HCT116 (cell line): ENCODE measurements at places on chromosomes 2 and 18. TPM values are rescaled to one million over a fixed set of nuclear protein-coding genes. Genes with fewer than 3 reads are reported as not detected.
A peak's percentile ranks its signal among the peaks of the same experiment; 100 is the strongest.

DNA sequence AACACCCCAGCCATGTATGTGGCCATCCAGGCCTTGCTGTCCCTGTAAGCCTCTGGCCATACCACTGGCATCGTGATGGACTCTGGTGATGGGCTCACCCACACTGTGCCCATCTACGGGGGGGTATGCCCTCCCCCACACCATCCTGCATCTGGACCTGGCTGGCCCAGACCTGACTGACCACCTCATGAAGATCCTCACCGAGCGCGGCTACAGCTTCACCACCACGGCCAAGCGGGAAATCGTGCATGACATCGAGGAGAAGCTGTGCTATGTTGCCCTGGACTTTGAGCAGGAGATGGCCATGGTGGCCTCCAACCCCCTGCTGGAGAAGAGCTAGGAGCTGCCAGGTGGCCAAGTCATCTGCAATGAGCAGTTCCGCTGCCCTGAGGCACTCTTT, 80.4 kb upstream of the ZCCHC2 start:
- H3K27me3 ChIP-seq: no peaks in the 10 kb centered on the region
- no peak for DNase-seq
- H3K36me3 ChIP-seq: no peaks in the 10 kb centered on the region
- H3K4me3 ChIP-seq: no peak overlapping the region

GRCh38 chr2:88754585-88755320, 63.3 kb downstream of the RPIA start:
- DNase-seq: no peak
- H3K36me3 ChIP-seq: peaks cover 13% of the 10 kb centered on the region; the same call in 1 of the 2 replicates
- H3K4me3 ChIP-seq: no peak overlapping the region
- no peak overlapping the region for H3K27ac ChIP-seq
- no peaks in the 10 kb centered on the region for H3K27me3 ChIP-seq

DNA sequence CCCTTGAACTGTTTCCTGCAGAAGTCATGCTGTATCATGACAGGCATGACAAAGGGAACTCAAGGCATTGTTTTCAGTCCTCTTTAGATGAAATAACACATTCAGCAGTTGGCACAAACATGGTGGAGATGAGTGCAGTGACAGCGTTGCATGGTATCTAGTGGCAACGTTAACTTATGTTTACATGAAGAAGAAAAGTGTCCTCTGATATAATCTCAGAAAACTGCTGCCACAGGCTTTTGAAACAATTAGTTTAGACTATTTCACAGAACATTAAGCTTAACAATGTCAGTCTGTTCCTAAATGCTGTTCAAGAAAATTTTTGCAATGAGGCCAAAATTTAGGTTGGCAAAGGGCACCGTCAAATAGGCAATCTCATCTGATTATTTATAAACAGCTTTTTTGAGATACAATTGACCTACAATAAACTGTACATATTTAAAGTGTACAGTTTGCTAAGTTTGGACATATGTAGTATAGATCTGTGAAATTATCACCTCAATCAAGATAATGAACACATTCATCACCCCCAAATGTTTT, 64.7 kb downstream of the LYPD6B start:
- H3K36me3 ChIP-seq: no peaks in the 10 kb centered on the region
- no peak for DNase-seq
- no peak overlapping the region for H3K4me3 ChIP-seq

GRCh38 chr18:45081566-45082181, 401.0 kb downstream of the SETBP1 start:
- no peaks in the 10 kb centered on the region for H3K27me3 ChIP-seq
- no peaks in the 10 kb centered on the region for H3K36me3 ChIP-seq

DNA sequence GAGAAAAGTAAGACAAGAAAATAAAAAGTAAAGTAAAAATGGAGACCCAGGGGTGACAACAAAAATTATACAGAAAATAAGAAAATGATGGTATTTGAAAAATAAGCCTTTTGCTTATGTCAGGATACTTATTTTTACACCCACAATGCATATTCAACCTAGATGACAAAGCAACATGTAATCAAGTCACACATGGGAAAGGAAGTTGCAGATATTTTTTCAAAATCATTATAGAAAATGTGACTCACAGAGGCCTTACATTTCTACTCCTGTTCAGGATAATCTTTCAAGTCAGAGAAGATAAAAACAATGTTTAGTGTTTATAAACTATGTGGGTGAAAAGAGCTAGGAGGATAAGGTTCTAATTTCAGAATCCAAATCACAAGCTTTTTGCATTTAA, 275.3 kb upstream of the UBE2E3 start:
- H3K36me3 ChIP-seq: no peaks in the 10 kb centered on the region
- no peak overlapping the region for H3K4me3 ChIP-seq
- H3K27me3 ChIP-seq: no peaks in the 10 kb centered on the region
- H3K27ac ChIP-seq: no peak overlapping the region
- no peak for DNase-seq

- no peak for DNase-seq
- H3K4me3 ChIP-seq: no peak overlapping the region
- H3K36me3 ChIP-seq: no peaks in the 10 kb centered on the region
- no peaks in the 10 kb centered on the region for H3K4me1 ChIP-seq
- 0 out of 2 replicates have a peak, but pooled peaks cover 5% of the 10 kb centered on the region for H3K27me3 ChIP-seq
These were observed 20.0 kb downstream of the DAPL1 start for GRCh38 chr2:158815166-158815565.

DNA sequence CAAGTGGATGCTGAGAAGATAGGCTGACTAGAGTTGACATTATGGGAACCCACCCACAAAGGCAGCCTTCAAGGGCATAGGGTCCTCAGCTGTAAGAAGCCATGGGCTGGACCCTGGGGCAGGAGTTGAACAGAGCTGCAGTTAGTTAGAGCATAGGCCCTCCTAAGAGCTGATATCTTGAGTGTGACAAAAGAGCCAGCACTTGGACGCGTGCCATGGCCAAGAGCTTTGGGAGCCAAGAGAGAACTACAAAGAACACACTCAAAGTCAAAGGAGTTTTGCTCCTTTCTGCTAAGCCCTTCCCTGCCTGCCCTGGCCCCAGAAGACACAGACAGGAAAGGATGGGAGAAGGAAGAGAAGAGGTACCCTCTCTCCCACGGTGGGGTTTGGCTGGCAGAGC, 29.9 kb upstream of the AGAP1 start:
- H3K4me3 ChIP-seq: no peak overlapping the region
- peaks cover 6% of the 10 kb centered on the region for H3K4me1 ChIP-seq
- H3K27ac ChIP-seq: no peak overlapping the region

DNA sequence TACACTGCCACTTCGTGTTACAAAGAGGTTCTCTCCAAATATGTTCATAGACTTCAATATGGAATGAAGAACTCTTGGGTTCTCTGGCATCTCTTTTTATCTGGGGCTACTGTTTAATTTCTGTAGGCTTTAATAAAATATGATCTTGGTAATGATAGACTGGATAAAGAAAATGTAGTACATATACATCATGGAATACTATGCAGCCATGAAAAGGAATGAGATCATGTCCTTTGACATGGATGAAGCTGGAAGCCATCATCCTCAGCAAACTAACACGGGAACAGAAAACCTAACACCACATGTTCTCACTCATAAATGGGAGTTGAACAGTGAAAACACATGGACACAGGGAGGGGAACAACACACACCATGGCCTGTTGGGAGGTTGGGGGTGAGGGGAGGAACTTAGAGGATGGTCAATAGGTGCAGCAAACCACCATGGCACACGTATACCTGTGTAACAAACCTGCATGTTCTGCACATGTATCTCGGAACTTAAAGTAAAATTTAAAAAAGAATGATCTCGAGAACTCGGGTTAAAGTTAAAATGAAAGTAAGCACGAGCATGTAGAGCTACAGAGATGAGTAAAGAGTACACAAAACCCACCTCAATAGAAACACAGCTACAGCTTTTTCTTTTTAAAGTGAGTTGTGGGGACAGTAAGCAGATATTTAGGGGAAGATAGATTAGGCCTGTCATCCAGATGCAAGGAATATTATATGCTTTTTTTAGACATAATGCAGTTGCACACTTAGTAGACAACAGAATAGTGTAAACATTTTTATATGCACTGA, 102.3 kb downstream of the SGPP2 start:
- H3K4me1 ChIP-seq: no peaks in the 10 kb centered on the region
- DNase-seq: no peak
- no peaks in the 10 kb centered on the region for H3K27me3 ChIP-seq

GRCh38 chr2:52475590-52475989, 1292.0 kb upstream of the CHAC2 start:
- DNase-seq: no peak
- H3K27me3 ChIP-seq: no peaks in the 10 kb centered on the region
- H3K27ac ChIP-seq: no peak overlapping the region
- no peak overlapping the region for H3K4me3 ChIP-seq
- H3K4me1 ChIP-seq: no peaks in the 10 kb centered on the region

DNA sequence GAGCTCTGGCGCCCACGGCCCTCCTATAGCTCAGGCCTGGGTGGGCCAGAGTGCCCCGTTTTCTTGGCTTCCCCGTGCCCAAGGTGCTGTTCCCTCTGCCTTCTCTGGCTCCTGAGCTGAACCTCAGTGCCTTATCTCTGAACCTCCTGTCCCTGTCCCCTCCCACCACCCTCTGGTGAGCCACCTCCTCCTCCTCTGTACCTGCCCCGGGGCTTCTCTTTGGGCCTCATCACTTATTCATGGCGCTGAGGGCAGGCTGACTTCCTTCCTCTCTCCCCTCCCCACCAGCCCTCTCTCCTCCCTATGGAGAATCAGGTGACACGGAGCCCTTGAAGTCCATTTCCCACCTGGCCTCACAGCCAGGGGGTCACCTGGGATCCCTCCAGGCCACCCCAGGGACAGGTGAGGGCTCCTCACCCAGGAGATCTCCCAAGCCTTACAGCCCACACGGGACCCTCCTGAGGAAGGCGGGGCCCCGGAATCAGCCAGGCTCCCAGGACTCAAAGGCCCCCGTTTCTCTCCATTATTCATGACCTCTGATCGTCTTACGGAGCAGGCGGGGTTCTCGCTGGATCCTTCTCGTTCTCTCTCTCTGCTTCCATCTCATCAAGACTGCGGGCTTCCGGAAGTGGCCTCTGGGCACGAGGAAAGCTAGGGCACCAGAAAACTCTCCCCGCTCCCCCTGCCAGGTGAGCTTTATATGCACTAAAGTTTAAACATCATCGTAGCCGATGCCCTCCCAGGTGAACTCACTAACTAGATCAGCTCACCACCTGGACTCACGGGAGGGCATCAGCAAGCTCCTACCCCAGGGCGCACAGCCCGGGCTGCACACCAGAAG, at the start of gene LOXHD1:
LOXHD1 (minus strand) TSS at position 106 of the 841 bp plus-strand sequence. CDS start 187 bp downstream, outside the sequence.
- H3K27ac ChIP-seq: no peak within 1 kb of the TSS
- H3K4me1 ChIP-seq: no peaks in the 10 kb centered on the region
- no peak for DNase-seq
- no peak within 1 kb of the TSS for H3K4me3 ChIP-seq
- no peaks in the 10 kb centered on the region for H3K36me3 ChIP-seq

- no peak for DNase-seq
- H3K27ac ChIP-seq: no peak overlapping the region
- H3K4me1 ChIP-seq: no peaks in the 10 kb centered on the region
- no peaks in the 10 kb centered on the region for H3K36me3 ChIP-seq
- no peak overlapping the region for H3K4me3 ChIP-seq
These were observed 94.1 kb upstream of the ST8SIA3 start for GRCh38 chr18:57258131-57258777.

GRCh38 chr2:120256651-120257000, 4.0 kb downstream of the RALB start:
- H3K4me1 ChIP-seq: peaks cover 7% of the 10 kb centered on the region; the same call in 1 of the 2 replicates
- H3K27me3 ChIP-seq: no peaks in the 10 kb centered on the region
- no peak overlapping the region for H3K4me3 ChIP-seq
- no peak for DNase-seq
- no peaks in the 10 kb centered on the region for H3K36me3 ChIP-seq
- H3K27ac ChIP-seq: no peak overlapping the region

GRCh38 chr2:186641807-186642321, 52.0 kb upstream of the FAM171B start:
- DNase-seq: peak; percentile 50
- H3K27ac ChIP-seq: no peak overlapping the region
- no peaks in the 10 kb centered on the region for H3K27me3 ChIP-seq
- H3K36me3 ChIP-seq: no peaks in the 10 kb centered on the region

DNA sequence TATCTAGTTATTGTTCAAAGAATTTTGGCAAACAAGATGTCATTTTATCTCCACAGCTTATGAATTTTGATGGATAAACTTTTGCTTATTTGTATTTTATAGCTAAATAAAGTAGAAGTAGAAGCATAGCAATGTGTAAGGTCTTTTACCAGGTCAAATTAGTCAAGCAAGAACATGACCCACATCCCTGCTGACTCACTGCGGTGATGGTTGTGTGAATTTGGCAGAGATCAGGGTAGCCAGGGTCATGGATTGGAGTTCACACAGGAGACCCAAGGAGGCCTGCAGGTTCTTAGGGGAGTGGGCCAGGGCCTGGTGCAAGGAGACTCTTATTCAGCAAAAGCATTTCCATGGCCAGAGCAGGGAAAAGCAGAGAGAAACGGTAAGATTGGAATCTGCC, 18.7 kb downstream of the SP140 start:
- H3K4me1 ChIP-seq: no peaks in the 10 kb centered on the region
- H3K27ac ChIP-seq: no peak overlapping the region
- H3K27me3 ChIP-seq: peaks cover 5% of the 10 kb centered on the region
- H3K4me3 ChIP-seq: no peak overlapping the region

DNA sequence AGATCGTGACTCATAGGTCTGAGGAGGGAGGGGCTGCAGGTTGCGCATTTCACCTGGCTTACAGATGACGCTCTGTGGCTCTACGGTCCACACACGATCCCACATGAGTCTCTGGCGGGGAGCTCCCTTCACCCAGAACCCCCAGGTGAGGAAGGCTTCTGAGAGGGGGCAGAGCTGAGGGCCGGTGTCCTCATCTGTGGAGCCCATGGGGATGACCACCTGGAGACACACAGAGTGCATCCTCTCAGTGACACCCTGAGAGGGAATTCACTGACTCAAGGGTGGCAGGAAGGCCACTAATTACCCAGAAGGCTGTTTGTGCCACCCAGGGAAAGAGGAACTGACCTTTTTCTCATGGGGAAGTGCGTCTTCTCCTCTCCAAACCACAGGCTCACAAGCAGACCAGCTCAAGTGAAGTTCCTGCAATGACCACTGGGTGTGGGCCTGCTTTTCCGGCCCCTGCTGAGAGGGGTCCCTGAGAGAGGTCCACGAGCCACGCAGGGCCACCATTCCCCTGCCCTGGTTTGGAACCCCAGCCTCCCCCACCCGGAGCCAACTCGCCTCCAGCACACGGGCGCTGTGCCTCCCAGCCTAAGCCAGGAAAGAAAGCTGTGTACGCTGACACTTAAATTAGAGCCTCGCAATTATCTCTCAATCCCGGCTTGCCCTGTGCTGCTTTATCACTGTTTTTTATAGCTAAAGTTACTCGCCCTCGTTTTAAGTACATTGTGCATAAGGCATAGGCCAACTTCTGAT, 114.1 kb downstream of the BCL11A start:
- H3K4me1 ChIP-seq: no peaks in the 10 kb centered on the region
- H3K27ac ChIP-seq: no peak overlapping the region
- DNase-seq: no peak
- H3K36me3 ChIP-seq: no peaks in the 10 kb centered on the region
- H3K4me3 ChIP-seq: no peak overlapping the region

The NEURL3 gene
- not detected for total RNA-seq

The FARSB gene
- total RNA-seq: 50.7 TPM

The TBR1 gene
- 0.17 TPM for total RNA-seq

The DSG4 gene
- total RNA-seq: 0.07 TPM

The ANKRD30B gene
- not detected for total RNA-seq

The IL1RL1 gene
- not detected for total RNA-seq

The AQP12A gene
- not detected for total RNA-seq

The ALK gene
- total RNA-seq: not detected
